AG04450 (cell line): ENCODE measurements at places on chromosomes 3 and 15.

DNA sequence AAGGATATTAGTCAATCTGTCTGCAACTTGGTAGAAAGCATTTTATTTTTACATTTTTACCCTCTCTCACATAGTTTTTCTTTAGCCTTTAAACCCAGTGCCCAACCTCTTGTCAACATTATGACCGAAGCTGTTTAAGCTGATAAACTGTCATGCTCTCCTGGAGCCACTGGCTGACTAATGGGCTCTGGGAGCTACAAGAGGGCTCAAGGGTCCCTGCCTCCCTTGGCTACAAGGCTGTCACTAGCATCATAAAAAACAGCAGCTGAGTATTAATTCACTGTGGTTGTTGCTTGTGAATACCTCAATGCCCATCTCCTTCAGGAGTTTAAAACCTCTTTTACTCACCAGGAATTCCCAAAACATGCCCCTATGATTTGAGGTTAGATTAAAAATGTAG lies 237.9 kb downstream of the ZMAT3 start:
- DNase-seq: no peak

GRCh38 chr15:41603411-41603935 lies 44.5 kb downstream of the TYRO3 start:
- DNase-seq: no peak

DNA sequence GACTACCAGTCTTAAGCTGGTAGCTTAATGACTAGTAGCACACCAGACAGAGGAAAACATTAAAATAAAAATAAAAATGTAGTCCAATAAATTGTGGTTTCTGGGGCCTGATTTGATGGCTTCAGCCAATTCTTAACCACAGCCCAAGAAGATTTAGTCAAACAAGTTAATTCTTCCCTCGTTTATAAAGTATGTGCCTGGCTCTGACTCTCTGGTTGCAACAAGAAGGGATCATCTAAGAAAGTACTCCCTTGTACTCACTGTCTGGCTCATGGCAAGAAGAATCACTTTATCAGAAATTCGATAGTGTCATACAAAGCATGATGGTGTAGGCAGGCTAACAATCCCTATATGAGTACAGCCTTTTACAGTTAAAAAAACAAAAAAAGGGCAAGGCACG lies 141.9 kb downstream of the P3H2 start:
- DNase-seq: no peak

- no peak for DNase-seq
These were observed 124.2 kb upstream of the ADPGK start for GRCh38 chr15:72907733-72908132.

- DNase-seq: no peak
These were observed 67.0 kb upstream of the GPR149 start for GRCh38 chr3:154496978-154497377.

- DNase-seq: no peak
These were observed 6.0 kb downstream of the CCDC80 start for GRCh38 chr3:112634786-112635541.
